ENCODE measurements at places on chromosomes 16 and 17.

DNA sequence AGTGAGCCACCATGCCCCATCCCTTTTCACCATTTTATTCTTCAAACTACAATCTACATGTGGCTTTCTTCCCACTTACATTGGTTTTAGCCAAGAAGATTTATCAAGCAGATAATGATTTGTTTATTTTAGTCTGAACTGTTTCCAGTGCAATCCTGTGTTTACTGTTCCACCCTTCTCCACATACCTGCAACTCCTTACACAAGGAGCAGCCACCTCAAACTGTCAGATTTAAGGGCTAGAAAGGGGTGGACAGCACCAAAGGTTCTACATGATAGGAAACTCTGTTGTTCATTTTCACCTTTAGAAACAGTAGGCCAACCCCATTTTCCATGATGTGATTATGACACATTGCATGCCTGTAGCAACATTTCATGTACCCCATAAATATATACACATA is 1.9 kb downstream of the RUNDC1 start:
- DNase-seq = no peak

- no peak for DNase-seq
Observed at GRCh38 chr17:79263191-79263590, 188.6 kb downstream of the ENGASE start.

GRCh38 chr17:74340470-74341023 is 14.5 kb downstream of the KIF19 start:
- no peak for DNase-seq

GRCh38 chr17:49699966-49700575 is 7.7 kb downstream of the SLC35B1 start:
- no peak for DNase-seq

DNA sequence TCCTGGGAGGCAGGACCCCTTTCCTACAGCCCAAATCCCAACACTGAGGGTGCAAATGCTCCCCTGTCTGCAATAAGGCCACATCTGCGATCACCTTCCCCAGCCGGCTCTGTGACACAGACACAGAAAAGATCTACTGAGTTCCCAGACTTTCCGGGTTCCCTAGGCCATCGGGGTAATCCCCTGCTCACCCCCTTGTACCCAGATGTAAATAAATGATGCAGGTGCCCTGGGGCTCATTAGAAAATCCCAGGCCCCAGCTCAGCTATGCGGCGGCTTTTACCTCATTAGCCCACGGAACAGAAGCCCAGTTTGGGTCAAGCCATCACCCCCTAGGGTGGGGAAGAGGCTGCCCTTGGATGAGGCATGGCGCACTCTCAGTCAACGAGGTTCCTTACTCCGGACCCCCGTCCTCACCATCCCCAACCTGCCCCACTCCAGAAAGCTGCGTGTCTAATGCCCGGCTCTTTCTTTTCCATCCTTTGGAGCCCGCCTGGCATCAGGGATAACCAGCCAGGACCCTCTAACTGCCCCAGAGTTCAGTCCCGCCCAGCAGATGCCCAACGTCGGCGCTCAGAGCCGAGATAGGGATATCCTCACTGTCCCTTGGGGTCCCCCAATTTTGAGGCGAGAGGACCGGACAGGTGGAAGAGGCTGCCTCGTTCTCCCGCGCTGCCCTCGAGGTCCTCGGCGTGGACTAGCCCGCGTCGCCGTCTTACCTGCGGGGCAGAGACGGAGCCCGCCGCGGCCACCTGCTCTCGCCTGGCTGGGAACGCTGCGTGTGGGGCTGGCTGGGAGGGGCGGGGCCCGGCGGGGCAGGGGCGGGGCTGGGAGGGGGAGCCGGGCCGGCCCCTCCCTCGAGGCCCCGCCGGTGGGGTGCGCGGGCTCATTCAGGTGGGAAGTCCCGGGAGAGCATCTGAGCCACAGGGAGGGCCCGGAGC is at the start of gene ZNF385C:
Gene ZNF385C (minus strand): TSS at position 783 of the 941 bp plus-strand sequence. CDS start 35,417 bp downstream, outside the sequence.
- DNase-seq = no peak

DNA sequence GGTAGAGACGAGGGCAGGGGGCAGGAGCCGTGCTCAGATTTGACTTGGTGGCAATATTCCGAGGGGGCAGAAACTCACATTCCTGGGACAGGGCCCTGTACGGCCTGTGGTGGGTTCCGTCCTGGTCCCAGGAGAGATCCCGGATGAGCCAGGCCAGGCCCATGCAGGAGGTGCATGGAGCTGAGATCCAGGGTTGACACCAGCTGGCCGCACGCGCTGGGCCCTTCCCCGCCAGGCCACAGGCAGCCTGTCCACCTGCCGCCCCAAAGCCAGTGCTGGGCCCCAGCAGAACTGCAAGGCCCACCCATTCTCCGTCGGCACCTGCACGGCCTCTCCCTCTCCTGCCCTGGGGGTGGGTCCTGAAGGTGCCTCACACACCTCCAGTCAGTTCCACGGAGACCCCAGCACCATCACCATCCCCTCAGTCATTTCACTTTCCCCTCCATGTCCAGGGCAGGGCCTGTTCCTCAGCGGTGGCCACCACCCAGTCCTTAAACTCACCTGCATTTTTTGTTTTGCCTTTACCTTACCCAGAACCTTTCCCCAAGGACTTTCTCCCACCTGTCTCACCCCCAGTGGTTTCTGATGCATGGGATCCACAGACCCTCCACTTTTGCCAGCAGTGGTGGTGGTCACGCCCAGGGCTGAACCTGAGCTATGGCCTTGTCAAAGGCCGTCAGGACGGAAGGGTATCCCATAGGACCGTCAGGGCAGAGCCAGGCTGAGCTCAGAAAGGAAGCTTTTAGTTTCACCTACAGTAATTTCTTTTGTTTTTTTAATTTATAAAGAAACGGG is 25.1 kb upstream of the CDH15 start:
- DNase-seq = no peak

DNA sequence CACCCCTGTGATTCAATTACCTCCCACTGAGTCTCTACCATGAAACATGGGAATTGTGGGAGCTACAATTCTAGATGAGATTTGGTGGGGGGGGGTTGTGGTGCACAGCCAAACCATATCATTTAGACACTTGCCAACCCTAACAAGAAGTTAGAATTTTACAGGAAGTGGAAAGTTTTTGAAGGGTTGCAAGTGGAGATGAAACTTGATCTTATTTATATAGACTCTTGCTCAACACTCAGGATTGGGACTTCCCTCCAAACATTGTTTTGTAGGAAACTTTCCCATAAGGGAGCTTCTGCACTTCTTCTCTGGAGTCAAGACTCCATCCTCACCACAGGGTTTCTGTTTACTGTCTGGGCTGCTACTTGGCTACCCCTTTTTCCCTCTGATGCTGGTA is 266.7 kb upstream of the CDH11 start:
- no peak for DNase-seq

GRCh38 chr17:10757647-10758046 is 27.8 kb upstream of the TMEM220 start:
- DNase-seq = no peak

GRCh38 chr16:49964973-49965372 is 60.1 kb upstream of the CNEP1R1 start:
- no peak for DNase-seq

DNA sequence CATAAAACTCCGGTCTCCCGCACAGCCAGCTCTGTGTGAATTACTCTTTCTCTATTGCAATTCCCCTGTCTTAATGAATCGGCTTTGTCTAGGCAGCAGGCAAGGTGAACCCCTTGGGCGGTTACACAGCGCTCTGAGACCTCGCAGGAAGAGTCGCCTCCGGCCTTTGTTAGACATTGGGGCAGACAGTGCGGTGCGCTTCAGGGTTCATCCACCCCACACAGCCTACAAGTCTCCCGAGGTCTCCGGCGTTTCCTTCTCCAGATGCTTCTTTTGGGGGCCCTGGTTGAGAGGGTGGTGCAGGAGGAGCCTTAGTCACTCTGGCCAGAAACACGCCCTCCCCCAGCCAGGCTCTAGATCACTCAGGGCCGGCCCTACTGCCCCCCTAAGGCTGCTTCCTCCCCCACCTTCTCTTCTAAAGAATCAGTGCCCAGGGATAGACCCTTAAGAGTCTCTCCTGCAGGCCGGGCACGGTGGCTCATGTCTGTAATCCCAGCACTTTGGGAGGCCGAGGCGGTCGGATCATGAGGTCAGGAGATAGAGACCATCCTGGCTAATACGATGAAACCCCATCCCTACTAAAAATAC is 1.7 kb upstream of the MSRB1 start:
- no peak for DNase-seq

GRCh38 chr17:14121952-14122351 is 52.6 kb downstream of the COX10 start:
- DNase-seq = no peak

GRCh38 chr16:64654178-64654577 is 467.7 kb downstream of the CDH11 start:
- no peak for DNase-seq

- DNase-seq = no peak
Observed at GRCh38 chr17:74147056-74147835, 56.2 kb upstream of the RPL38 start.

- no peak for DNase-seq
Observed at GRCh38 chr17:57143919-57144318, 58.9 kb downstream of the AKAP1 start.

DNA sequence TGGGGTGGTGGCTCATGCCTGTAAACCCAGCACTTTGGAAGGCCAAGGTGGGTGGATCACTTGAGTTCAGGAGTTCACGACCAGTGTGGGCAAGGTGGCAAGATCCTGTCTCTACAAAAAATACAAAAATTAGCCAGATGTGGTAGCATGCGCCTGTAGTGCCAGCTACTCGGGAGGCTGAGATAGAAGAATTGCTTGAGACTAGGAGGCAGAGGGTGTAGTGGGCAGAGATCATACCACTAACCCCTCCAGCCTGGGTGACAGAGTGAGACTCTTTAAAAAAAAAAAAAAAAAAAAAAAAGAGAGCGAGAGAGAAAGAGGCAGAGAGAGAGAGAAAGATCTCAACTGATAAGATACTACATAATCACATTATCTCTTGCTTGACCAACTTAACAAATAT is 45.9 kb downstream of the KANSL1 start:
- DNase-seq = no peak

GRCh38 chr16:46920402-46921068 is 36.4 kb downstream of the GPT2 start:
- DNase-seq = no peak

- DNase-seq = no peak
Observed at GRCh38 chr17:77185137-77185536, 44.4 kb downstream of the SEC14L1 start.

DNA sequence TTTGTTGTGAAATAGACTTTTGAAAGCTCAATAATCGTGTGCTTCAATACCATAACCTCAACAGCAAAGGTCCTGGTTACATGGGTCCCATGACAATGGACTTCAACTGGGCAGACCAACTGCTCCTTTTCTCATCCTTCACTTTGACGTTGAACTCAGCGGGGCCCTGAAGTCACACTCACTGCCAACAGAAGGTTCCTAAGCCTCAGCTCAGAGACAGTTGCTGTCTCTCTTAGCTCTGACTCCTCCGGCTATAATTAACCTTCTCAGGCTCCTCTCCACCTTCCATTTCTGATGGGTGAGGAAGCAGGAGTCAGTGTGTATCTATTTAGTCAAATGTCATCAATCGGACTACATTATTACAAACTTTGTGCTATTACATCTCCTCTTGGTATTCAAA is 23.8 kb downstream of the MPP3 start:
- no peak for DNase-seq

DNA sequence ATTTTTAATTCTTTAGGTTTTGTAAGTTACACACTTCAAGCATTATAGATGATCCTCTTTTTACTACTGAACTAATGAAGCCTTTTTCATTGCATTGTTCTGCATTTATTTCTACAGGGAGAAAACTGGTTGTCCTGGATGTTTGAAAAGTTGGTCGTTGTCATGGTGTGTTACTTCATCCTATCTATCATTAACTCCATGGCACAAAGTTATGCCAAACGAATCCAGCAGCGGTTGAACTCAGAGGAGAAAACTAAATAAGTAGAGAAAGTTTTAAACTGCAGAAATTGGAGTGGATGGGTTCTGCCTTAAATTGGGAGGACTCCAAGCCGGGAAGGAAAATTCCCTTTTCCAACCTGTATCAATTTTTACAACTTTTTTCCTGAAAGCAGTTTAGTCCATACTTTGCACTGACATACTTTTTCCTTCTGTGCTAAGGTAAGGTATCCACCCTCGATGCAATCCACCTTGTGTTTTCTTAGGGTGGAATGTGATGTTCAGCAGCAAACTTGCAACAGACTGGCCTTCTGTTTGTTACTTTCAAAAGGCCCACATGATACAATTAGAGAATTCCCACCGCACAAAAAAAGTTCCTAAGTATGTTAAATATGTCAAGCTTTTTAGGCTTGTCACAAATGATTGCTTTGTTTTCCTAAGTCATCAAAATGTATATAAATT is 53.0 kb downstream of the TUBD1 start:
- DNase-seq = no peak

DNA sequence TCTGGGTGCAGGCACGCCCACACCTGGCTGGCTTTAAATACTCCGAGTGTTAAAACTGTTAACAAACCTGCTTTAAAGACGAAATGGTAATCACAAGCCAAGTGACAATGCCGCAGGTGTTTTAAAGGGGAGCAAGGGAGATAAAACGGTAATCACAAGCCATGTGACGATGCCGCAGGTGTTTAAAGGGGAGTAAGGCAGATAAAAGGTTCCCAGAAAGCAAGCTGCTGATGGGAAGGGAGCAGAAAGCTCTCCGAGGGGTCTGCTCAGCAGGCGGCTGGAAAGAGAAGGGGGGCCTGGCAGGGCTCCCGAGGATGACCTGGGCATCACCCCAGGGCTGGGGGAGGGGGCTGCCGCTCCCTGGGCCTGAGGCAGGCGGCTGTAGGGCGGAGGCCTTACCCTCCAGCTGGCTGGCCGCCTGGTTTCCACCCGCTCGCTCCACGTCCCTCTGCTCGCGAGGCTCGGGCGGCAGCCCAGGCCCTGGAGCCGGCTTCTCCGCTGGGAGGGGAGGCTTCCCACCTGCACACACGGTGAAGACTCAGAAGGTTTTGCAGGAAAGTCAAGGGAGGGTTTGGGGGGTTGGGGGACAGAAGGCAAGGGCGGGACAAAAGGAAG is 12.1 kb downstream of the NDUFAF8 start:
- no peak for DNase-seq

DNA sequence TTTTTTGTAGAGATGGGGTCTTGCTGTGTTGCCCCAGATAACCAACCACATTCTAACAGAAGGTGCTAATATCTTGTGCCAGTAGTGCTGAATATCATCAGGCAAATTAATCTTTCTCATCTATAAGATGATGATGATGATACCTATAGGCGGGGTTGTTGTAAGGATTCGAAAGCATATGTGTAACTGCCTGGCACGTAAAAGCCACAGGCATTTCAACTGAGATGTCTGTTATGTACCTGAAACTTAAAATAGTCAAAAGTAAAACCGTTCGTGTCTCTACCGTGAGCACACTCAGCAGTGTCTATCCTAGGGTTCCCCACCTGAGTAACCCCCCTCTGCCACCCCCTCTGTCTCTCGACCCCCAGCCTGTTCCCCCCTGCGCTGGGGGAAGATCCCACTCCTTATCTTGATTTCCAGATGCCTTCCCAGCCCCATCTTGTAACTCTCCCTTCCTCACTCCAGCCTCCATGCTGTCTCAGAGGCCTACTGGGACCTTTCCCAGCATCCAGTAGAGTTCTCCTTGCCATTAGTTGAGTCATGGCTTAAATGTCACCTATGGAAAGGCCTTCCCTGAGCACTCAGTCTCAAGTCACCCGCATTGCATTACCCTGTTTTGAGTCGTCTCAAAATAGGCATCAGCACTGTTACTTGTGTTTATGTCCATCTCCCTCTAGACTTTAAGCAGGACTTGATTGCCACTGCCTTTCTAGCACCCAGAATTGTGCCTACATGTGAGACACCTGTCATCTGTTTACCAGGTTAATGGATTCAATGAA is 34.1 kb downstream of the CDRT15 start:
- no peak for DNase-seq

- DNase-seq = no peak
Observed at GRCh38 chr16:6160303-6160702, 1062.7 kb upstream of the EEF2KMT start.

All from activated CD4-positive, CD25-positive, alpha-beta regulatory T cell treated with anti-CD3 and anti-CD28 coated beads, Interleukin-2, amount 50 U/mL, for 16 hours (primary cell).